NCI-H2029 treated with DMSO at 0.1 percent for 48 hours (cell line): ENCODE measurements at places on chromosomes 3 and 15.

DNA sequence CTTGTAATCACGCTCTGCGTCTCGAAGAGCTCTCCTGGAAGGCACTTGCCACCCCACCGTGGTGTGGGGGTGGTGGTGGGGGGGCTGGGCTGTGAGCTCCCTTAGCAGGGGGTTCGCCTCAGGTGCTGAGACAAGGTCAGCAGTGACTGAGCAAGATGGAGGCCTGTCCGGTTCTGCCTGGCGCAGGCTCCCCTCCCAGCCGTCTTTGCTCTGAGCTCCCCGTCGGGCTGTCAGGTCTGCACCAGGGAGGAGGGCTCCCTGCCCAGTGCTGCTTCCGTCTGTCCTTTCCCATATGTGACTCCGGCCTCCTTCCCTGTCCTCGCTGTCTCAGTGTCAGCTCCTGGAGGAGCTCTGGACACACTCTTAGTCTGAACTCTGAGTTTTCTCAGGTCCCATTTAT is 80.0 kb downstream of the PLXNA1 start:
- DNase-seq: no peak

- no peak for DNase-seq
These were observed at the start of gene GASK1A for GRCh38 chr3:42979044-42979972. TSS of gene GASK1A (plus strand) at chr3:42979311. CDS start at chr3:42979643, 332 bp downstream.

GRCh38 chr15:92271179-92271578 is 122.5 kb upstream of the ST8SIA2 start:
- no peak for DNase-seq

DNA sequence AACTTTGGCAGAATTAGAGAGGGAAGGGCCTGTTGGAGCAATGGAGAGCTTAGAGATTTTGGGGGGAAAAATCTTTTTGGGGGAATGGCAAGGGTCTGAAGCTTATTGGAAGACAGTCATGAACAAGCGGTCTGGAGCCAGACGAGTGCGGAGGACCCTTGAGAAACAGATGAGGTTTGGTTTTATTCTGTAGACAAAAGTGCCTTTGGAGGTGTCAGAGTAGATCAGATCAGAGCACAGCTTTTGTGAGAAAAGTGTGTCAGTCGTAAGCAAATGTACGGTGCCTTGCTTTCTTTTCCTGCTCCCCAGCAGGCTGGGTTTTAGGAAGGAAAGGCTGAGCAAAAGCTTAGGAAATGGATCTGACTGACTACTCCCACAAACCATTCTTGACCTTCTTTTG is 236.8 kb upstream of the TPRG1 start:
- DNase-seq: no peak

GRCh38 chr3:9345041-9345440 is 17.8 kb upstream of the THUMPD3 start:
- no peak for DNase-seq

GRCh38 chr3:195259154-195259474 is 11.8 kb downstream of the XXYLT1 start:
- no peak for DNase-seq

DNA sequence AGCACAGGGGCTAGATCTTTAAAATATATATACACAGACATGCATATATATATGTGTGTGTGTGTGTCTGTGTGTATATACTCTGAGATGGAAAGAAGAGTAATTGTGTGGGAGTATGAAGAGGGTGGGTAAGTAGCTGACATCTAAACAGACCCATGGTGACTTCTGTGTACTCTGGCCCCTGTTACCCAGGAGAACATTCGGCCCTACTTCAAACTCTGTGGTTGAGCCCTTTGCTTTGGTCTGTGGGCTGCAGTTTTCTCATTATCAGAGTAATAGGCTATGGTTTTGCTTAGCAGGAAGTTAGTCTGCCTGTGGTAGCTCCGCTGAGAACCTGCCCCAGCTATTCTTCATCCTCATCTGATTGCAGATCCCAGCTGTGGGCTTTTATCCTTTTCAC is 141.4 kb downstream of the RBPMS2 start:
- DNase-seq: no peak

DNA sequence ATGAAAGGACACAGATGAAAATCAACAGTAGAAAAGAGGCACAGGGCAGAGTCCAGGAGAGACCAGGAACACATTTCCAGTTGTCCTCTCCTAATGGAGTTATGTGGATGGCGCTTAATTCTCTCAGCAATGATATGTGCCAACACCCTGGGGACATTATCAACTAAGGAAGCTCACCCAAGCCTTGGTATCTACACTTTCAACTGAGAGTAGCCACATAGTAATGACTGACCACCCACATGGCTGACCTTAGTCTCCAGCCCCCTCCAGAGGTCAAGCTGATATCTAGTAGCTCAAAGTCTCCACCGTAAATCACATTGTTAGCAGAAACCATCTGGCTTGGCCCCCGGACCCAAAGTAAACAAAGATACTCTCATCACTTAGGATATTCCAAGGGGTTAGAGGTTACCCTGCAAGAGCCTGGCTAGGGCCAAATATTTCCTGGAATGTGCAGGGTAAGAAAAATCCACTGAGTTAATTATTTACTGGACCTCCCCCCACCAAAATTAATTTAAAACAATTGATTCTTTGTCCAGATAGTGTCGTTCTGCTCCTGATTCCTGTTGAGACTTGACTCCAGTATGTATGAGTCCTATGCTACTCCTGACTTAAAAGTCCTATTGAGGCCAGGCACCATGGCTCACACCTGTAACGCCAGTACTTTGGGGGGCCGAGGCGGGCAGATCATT is 24.8 kb downstream of the GABRR3 start:
- DNase-seq: no peak

DNA sequence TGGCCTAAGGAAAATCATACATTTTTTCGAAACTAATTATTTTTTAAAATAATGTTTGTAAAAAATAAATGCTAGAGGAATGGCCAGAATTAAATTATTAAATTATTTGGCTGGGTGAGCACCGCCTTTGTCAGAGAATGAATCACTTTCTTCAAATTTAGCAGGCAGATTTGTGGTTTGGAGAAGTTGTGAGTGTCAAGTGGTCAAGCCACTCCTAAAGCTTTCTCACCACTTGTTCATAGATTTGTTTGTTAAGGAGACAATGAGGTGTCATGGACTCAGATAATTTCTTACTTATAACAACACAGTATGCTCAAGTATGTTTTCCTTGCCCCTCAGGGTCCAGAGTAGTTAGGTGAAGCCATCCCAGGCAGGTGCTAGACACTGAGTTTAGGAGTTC is 196.2 kb downstream of the TUSC7 start:
- DNase-seq: no peak

GRCh38 chr3:127073941-127074820 is 91.3 kb downstream of the PLXNA1 start:
- DNase-seq: no peak

GRCh38 chr3:138944929-138945708 is 1.8 kb downstream of the FOXL2 start:
- no peak for DNase-seq

GRCh38 chr3:50292159-50293078 is at the start of gene IFRD2:
TSS of gene IFRD2 (minus strand) at chr3:50292429. CDS start at chr3:50292274, 155 bp downstream.
- DNase-seq: peak; percentile 61

- no peak for DNase-seq
These were observed at the start of gene DLEC1 for GRCh38 chr3:38039101-38039898. TSS of gene DLEC1 (plus strand) at chr3:38039208. CDS start at chr3:38039226, 18 bp downstream.
